ENCODE measurements at places on chromosomes 6 and 20.

- no peaks in the 10 kb centered on the region for H3K27me3 ChIP-seq
- peaks cover 3% of the 10 kb centered on the region for H3K4me1 ChIP-seq
- H3K36me3 ChIP-seq = peaks cover 9% of the 10 kb centered on the region
- H3K27ac ChIP-seq = no peak overlapping the region
- H3K4me3 ChIP-seq = no peak overlapping the region
Measured at GRCh38 chr20:3128275-3128984, 31.2 kb downstream of the FASTKD5 start.

- H3K27me3 ChIP-seq = peaks cover 15% of the 10 kb centered on the region
- H3K4me1 ChIP-seq = peaks cover 35% of the 10 kb centered on the region
- H3K4me3 ChIP-seq = peak overlapping the region; percentile 66
- DNase-seq = no peak
- H3K36me3 ChIP-seq = no peaks in the 10 kb centered on the region
Measured at GRCh38 chr6:14108571-14109410, 8.8 kb upstream of the CD83 start.

DNA sequence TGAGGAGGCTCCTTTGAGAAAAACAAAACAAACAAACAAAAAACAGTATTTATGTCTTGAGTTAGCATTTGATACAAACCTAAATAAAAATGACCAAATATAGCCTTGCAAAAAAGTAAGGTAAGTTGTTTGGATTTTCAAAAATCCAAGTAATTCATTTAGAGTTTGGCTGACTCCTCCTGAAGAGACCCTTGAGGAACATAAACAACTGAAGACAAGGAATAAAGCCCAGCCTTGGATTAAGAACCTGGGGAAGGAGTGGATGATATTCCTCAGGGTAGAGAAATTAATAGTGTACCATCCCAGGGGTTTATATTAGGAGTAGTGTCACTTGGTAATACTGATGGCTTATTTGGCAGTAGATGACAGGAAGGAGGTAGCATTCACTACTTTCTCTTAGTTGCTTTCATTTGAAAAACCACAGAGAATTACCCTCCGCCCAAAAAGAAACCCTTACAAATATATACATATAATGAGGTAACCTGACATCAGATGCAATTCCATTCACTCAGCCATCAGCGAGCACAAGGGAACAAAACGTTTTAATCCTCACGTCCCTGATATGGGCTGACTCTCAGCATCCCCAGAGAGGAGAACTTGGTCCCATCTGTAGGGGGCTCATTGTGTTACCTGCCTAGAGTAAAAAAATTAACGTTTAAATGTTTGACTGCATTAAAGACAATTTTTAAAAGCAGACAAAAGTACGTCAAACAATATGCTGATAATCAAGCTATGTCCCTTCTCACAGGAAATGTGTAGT lies 57.0 kb downstream of the SOBP start:
- H3K4me1 ChIP-seq = no peaks in the 10 kb centered on the region
- no peak overlapping the region for H3K27ac ChIP-seq
- DNase-seq = no peak
- H3K27me3 ChIP-seq = peaks cover 12% of the 10 kb centered on the region
- H3K4me3 ChIP-seq = no peak overlapping the region

DNA sequence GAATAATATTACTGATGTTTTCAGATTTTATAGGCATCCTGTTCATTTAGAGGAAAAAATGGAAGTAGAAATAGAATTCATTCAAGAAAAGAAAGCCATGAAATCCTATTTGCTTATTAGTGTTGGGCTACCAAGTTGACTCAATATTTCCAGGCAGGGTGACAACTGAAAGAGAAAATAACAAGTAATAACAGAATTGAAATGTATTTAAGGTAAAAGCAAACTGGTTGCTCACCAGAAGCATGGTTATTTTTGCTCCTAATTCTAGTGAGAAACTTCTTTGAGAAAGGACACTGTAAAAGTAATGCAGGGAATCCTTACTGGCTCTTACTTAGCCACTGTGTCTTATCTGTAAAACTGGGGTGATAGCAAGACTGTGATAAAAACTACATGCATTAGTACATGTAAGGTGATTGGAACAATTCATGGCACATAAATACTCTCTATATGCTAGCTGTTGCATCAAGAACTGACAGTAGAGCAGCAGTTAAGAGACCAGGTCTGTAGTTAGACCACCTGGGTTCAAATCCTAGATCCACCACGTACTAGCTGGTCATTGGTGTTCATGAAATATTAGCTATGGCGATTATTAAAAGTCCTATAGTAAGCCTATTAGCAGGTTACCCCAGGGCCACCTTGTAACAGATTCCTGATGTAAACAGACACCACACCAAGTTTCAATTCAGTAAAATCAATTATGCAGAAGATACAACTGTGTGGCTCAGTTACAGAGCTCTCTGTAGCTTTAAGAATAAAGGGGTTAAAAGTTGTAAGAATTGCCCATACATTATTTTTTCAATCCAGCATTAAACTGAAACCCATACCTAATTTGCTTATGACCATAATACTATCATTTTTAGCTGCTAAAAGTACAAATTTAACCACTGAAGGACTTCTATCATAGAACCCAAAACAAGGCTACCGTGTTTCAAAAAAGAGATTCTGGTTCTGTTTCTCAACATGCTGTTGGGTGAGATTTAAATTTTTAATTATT lies 159.2 kb upstream of the COL21A1 start:
- no peaks in the 10 kb centered on the region for H3K4me1 ChIP-seq
- H3K27ac ChIP-seq = no peak overlapping the region
- H3K36me3 ChIP-seq = no peaks in the 10 kb centered on the region
- DNase-seq = no peak
- H3K4me3 ChIP-seq = no peak overlapping the region
- H3K27me3 ChIP-seq = peaks cover 2% of the 10 kb centered on the region

DNA sequence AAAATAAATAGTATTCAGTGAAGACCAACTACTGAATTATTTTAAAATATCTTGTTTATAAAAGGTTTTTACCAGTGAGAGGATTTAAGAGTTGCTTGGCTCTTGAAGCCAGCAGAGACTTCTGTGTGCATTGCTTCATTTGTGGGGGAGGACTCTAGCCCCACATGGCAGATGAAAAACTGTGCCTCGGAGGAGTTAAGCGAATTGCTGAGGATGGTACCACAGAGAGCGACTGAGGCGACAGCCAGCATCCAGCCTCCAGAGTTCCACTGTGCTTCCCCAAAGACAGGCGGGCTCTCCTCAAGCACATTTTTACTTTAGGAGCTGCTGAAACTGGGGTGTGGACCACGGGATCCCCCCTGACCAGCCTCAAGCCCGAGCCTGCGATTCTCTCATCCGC lies 80.7 kb downstream of the THBS2 start:
- no peak for DNase-seq
- H3K4me1 ChIP-seq = no peaks in the 10 kb centered on the region
- peaks cover 4% of the 10 kb centered on the region for H3K27me3 ChIP-seq
- H3K27ac ChIP-seq = no peak overlapping the region
- H3K36me3 ChIP-seq = no peaks in the 10 kb centered on the region

DNA sequence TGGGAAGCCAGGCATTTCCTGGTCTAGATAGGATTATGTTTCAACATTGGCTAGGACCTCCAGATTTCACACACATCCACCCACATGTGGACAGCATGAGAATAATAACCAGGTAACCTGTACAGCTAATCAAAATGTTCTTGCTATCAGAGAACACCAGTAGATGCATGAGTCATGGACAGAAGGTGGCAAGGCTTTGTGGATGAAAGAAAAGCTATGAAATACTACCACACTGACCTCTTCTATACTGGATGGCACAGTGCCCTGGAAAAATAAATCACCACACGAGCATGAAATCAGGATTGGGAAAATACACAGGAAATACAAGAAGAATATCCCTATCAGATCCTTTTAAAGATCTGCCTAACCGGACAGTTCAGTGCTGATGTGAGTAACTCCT lies 113.0 kb downstream of the GMDS start:
- H3K36me3 ChIP-seq = no peaks in the 10 kb centered on the region
- no peak for DNase-seq
- H3K4me3 ChIP-seq = no peak overlapping the region
- H3K27me3 ChIP-seq = no peaks in the 10 kb centered on the region
- H3K27ac ChIP-seq = no peak overlapping the region
- H3K4me1 ChIP-seq = peaks cover 23% of the 10 kb centered on the region

DNA sequence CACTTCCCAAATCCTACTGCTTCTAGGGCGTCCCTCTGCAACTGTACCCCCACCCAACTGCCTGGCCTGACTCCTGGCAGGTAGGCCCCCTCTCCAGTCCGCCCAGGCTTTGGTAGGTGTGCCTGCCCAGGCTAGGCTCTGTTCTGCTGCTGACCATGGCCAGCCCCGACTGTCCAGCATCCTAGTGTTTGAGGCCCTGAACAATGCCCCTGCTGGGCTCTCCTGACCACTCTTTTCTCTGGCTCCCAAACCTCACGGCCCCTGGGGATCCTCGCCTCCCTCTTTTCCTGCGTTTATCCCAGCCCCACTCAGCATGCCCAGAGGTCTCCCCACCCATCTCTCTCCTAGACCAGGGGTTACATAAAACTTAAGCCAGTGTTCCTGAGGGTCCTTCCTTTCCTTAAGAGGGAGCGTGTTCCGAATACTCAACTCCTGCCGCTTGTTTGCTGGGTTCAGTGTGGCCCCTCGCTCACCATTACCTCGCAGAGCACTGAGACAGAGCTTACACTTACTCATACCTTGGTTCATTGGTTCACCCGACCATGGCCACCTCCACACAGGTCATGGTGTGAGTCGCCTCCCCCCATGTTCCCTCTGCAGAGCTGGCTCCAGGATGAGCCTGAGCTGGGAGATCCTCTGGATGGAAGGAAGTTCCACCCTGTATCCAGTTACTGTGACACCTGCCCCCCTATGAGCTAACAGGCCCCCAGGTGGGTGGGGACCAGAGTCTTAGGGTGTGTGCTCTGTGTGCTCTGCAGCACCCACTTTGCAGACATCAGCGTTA lies 21.0 kb upstream of the MYT1 start:
- H3K4me1 ChIP-seq = no peaks in the 10 kb centered on the region
- no peak for DNase-seq
- H3K36me3 ChIP-seq = no peaks in the 10 kb centered on the region
- no peaks in the 10 kb centered on the region for H3K27me3 ChIP-seq

DNA sequence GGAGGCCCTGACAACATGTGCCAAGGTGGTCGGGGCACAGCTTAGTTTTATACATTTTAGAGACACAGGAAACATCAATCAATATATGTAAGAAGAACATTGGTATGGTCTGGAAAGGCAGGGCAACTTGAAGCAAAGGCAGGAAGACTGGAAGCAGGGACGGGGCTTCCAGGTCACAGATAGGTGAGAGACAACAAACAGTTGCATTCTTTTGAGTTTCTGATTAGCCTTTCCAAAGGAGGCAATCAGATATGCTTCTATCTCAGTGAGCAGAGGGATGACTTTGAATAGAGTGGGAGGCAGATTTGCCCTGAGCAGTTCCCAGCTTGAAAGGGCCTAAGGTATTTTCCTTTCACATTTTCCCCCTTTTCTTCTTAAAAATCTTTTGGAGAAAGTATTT lies 311.0 kb upstream of the RGS17 start:
- no peaks in the 10 kb centered on the region for H3K27me3 ChIP-seq
- no peaks in the 10 kb centered on the region for H3K4me1 ChIP-seq
- no peaks in the 10 kb centered on the region for H3K36me3 ChIP-seq
- H3K4me3 ChIP-seq = no peak overlapping the region

DNA sequence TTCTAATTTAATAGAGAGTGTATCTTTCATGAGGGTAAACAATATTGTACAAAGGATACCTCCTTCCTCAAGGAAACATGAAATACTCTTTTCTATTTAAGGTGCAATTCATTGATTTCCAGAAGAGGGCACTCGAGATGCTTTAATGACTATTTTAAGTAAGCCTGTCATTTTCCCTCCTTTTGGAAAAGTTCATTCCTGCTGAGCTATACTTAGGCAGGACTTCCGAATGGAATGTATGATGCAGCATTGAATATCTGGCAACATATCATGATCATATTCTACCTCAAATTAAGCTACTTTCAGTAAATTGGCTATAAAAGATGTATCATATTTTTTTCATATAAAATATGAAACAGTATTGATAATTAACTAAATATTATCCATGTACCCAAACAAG lies 5.0 kb downstream of the DST start:
- H3K4me3 ChIP-seq = no peak overlapping the region
- H3K27ac ChIP-seq = no peak overlapping the region
- no peaks in the 10 kb centered on the region for H3K27me3 ChIP-seq
- no peaks in the 10 kb centered on the region for H3K36me3 ChIP-seq
- DNase-seq = no peak
- no peaks in the 10 kb centered on the region for H3K4me1 ChIP-seq

DNA sequence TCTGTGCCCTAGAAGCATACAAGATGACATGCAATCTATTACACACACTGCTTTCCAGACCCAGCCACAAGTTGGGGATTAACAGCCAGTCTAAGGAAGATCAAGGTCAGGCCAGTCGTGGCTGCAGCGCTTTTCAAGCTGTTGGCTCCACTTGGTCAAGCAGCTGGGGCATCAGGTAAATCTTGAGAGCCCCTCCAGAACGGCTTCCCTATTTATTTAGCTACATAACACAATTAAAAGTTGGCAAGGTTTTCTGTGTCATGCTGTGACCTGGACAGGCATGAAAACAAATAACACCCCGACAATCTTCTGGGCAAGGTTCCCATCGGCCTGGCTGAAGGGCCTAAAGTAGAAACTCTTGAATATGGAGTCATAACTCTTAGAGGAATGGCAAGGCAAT lies 524.3 kb downstream of the PRKN start:
- H3K27ac ChIP-seq = no peak overlapping the region
- H3K4me1 ChIP-seq = no peaks in the 10 kb centered on the region
- no peak overlapping the region for H3K4me3 ChIP-seq
- DNase-seq = no peak
- no peaks in the 10 kb centered on the region for H3K27me3 ChIP-seq
- no peaks in the 10 kb centered on the region for H3K36me3 ChIP-seq

GRCh38 chr6:15948930-15949900 lies 179.7 kb upstream of the MYLIP start:
- no peaks in the 10 kb centered on the region for H3K36me3 ChIP-seq
- no peaks in the 10 kb centered on the region for H3K27me3 ChIP-seq
- no peak overlapping the region for H3K27ac ChIP-seq

GRCh38 chr6:155193526-155193925 lies 70.3 kb upstream of the CLDN20 start:
- H3K4me1 ChIP-seq = peaks cover 27% of the 10 kb centered on the region
- no peak overlapping the region for H3K4me3 ChIP-seq
- H3K27ac ChIP-seq = no peak overlapping the region

- no peaks in the 10 kb centered on the region for H3K36me3 ChIP-seq
- no peak for DNase-seq
- no peaks in the 10 kb centered on the region for H3K27me3 ChIP-seq
- no peak overlapping the region for H3K27ac ChIP-seq
- no peaks in the 10 kb centered on the region for H3K4me1 ChIP-seq
Measured at GRCh38 chr6:163897030-163897429, 482.5 kb downstream of the QKI start.

Measured in activated T-helper 1 cell treated with anti-CD3 and anti-CD28 coated beads, Interleukin-12 subunit alpha, Interleukin-12 subunit beta, Interleukin-2, Interleukin-4 antibody, amounts not matched to agents 30 ng/mL and 10 ng/mL and 1 ng/mL, durations not matched to agents 14 hours and 24 hours and 36 hours (primary cell).